Naive thymus-derived CD8-positive, alpha-beta T cell (primary cell): ENCODE measurements at places on chromosomes 7 and 10.
A peak's percentile ranks its signal among the peaks of the same experiment; 100 is the strongest.

DNA sequence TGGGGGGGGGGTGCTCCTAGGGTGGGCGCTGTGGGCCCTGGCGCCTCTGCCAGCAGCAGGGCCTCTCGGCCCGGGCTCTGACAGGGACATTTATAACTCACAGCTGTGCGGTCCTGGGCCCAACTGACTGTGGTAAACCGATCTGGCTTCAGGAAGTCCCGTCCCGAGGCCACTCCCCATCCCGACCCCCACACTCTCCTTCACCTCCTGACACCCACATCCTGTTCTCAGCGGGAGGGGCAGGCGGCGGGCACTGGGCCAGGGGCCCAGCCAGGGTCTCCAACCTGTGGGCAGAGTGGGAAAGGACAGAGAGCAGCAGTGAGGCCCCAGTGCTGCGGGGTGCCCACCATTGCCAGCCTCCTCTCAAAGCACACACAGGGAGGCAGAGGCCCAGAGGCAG lies 69.1 kb downstream of the ZMIZ1 start:
- H3K27me3 ChIP-seq: no peaks in the 10 kb centered on the region
- peak; percentile 21 for DNase-seq

- peaks cover 11% of the 10 kb centered on the region for H3K4me1 ChIP-seq
- no peak for DNase-seq
- no peak overlapping the region for H3K4me3 ChIP-seq
- H3K36me3 ChIP-seq: peaks cover 6% of the 10 kb centered on the region
Measured at GRCh38 chr10:113028456-113029440, 78.7 kb downstream of the TCF7L2 start.

DNA sequence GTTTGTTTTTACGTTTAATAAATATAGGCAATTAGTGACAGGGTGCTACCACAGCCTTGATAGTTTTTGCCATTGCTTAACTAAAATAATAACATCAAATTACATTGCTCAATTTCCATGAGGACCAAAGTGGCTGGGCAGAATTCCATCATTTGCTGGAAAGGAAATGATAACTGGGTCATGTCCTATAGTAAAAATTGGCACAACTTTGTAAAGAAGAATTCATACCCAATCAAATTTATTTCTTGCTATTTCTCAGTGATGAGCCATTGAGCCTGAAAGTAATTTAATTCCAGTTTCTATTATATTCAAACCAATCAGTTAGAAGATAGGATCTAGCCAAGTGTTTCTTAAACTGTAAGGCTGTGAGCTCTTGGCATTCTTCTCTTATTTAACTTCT lies 102.2 kb upstream of the CTTNBP2 start:
- H3K4me1 ChIP-seq: no peaks in the 10 kb centered on the region
- no peak overlapping the region for H3K27ac ChIP-seq
- DNase-seq: no peak
- H3K4me3 ChIP-seq: no peak overlapping the region
- H3K36me3 ChIP-seq: no peaks in the 10 kb centered on the region
- H3K27me3 ChIP-seq: no peaks in the 10 kb centered on the region

GRCh38 chr7:80681272-80681885 lies 42.9 kb downstream of the CD36 start:
- no peak for DNase-seq
- no peak overlapping the region for H3K27ac ChIP-seq
- H3K27me3 ChIP-seq: peaks cover 7% of the 10 kb centered on the region
- no peak overlapping the region for H3K4me3 ChIP-seq

DNA sequence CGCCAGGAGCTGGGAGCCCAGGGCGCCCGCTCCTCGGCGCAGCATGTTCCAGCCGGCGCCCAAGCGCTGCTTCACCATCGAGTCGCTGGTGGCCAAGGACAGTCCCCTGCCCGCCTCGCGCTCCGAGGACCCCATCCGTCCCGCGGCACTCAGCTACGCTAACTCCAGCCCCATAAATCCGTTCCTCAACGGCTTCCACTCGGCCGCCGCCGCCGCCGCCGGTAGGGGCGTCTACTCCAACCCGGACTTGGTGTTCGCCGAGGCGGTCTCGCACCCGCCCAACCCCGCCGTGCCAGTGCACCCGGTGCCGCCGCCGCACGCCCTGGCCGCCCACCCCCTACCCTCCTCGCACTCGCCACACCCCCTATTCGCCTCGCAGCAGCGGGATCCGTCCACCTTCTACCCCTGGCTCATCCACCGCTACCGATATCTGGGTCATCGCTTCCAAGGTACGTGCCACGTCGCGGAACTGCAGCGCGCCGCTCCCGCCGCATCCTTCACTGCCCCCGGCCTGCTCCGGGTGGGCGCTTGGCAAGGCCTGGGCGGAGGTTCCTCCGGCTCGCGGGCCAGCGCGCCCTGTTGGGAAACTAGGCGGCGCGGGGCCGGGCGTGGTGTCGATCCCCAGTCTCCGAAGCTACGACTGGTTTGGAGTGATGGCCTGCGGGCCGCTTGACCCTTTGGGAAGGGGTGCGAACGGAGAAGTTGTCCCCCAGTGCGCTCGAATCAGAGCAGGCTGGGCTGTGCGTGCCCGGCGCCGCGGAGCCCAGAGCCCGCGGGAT lies 868 bp downstream of the EMX2 start:
- H3K27ac ChIP-seq: no peak overlapping the region
- H3K36me3 ChIP-seq: no peaks in the 10 kb centered on the region
- no peak overlapping the region for H3K4me3 ChIP-seq

DNA sequence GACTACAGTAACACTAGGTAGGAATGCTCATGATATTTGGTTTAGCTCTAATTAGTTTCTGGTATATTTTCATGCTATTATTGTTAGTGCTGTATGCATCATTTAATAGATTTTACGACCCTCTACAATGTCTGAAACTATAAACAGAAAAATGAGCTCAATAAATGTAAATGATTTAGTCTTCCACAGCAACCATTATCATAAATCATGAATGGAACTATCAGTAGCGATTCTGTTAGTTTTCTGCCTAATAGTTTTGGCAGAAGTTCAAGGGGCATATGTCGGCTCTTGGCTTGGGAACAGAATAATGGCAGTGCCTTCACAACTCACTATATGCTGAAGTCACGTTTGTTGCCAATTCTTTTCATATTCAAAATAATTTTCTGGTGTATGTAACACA lies 494.8 kb downstream of the PARD3 start:
- H3K36me3 ChIP-seq: no peaks in the 10 kb centered on the region
- no peak overlapping the region for H3K27ac ChIP-seq
- no peak overlapping the region for H3K4me3 ChIP-seq
- no peaks in the 10 kb centered on the region for H3K4me1 ChIP-seq
- no peaks in the 10 kb centered on the region for H3K27me3 ChIP-seq

GRCh38 chr10:112361951-112362751 lies 11.8 kb upstream of the ACSL5 start:
- no peak for DNase-seq
- no peaks in the 10 kb centered on the region for H3K27me3 ChIP-seq
- no peak overlapping the region for H3K27ac ChIP-seq
- no peaks in the 10 kb centered on the region for H3K36me3 ChIP-seq
- no peak overlapping the region for H3K4me3 ChIP-seq

DNA sequence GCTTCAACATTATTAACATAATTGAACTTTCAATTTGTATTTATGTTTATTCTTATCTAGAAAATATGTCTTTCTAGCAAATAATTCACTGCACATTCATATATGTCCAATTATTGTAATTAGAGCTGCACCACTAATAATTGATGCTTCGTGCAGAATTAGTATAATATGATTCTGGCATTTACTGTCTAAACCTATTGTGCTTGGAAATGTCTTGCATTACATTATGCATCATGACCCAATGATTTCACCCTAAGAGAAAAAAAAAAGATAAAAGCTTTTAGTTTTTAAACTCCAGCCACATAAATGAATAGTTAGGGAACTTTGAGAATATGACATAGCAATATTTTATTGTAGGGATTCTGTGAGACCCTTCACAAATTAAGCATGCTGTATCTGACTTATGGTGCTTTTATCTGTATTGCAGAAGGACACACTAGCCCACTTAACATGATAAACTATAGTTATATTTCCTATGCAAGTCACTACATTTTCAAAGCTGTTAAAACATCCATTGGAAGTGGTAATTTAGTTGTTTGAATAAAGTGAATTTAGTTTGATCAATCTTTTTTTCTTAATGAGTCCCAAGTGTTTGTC lies 1609.1 kb downstream of the REEP3 start:
- no peak overlapping the region for H3K27ac ChIP-seq
- H3K36me3 ChIP-seq: no peaks in the 10 kb centered on the region
- DNase-seq: no peak
- no peaks in the 10 kb centered on the region for H3K27me3 ChIP-seq

DNA sequence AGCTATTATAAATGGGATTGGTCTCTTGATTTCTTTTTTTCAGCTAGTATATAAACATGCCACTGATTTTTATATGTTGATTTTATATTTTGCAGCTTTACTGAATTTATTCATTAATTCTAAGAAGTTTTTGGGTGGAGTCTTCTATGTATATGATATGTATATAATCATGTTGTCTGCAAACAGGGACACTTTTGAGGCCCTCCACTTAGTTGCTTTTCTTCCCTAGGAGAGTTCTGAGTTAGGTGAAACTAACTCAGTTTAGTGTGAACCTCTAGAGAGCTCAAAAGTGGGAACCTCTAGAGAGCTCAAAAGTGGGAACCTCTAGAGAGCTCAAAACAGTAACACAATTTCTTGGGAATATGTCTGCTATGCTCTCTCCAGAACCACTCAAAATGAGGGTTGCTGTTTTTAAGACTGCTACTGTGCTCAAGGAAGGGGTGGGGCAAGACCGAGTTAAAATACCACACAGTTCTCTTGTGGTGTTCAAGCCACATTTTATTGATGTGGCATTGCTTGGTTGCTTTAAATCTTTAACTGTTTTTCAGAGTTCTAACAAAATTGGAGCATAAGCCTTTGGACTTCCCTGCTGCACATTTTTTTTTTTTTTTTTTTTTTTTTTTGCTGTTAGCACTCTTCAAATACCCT lies 13.2 kb downstream of the CCDC7 start:
- peak; percentile 81 for DNase-seq
- H3K36me3 ChIP-seq: peaks cover 7% of the 10 kb centered on the region
- H3K27ac ChIP-seq: peak overlapping the region; percentile 89
- H3K4me3 ChIP-seq: peak overlapping the region; percentile 76
- peaks cover 42% of the 10 kb centered on the region for H3K4me1 ChIP-seq

- H3K4me3 ChIP-seq: peak overlapping the region; percentile 98
- H3K27me3 ChIP-seq: no peaks in the 10 kb centered on the region
- peaks cover 30% of the 10 kb centered on the region for H3K36me3 ChIP-seq
- peaks cover 52% of the 10 kb centered on the region for H3K4me1 ChIP-seq
- DNase-seq: no peak
Measured at GRCh38 chr7:7639847-7640220, 718 bp upstream of the UMAD1 start.

DNA sequence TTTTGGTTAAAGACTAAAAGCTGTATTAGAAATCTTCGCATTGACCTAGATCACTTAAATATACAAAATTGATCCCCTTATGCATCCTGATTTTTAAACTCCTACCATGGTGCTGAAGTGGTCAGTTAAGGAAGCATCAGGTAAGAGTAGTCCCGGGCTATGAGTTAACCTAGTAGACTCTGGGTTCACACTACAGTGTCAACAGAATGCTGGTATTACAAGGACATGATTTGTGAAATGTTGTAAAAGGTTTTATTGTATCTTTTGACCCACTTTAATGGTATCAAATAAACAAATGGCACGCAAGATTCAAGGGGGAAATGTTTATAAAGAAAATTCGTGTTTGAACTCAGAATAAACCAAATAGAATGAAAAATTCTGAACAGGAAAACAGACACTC lies 36.8 kb downstream of the RTKN2 start:
- H3K27me3 ChIP-seq: no peaks in the 10 kb centered on the region
- no peaks in the 10 kb centered on the region for H3K36me3 ChIP-seq
- no peak for DNase-seq
- no peak overlapping the region for H3K27ac ChIP-seq

DNA sequence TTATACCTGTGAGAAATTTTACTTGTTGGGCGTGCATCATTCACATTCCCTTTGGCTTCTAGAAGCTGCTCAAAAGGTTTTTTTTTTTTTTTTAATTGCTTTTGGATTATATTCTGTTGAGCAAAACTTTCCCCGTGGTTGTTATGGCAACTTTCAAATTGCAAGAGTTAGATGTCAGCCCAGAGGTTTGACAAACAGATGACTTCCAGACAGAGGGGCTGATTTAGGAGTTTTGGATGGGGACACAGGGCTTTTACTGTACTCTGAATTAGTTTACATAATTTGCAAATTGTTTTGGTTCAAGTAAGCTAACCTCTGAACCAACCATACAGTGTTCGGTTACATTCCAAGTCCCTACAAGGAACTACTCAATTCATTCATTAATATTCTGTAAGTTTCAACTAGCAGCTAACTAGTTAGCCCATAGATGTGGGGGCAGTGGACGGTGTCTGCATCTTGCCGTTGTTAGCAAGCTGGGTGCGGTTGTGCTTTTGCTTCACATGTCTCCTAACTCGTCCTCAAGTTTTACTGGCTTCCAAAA lies 66.4 kb upstream of the JAZF1 start:
- peaks cover 4% of the 10 kb centered on the region for H3K27me3 ChIP-seq
- DNase-seq: no peak

GRCh38 chr7:107917763-107918651 lies 27.0 kb downstream of the DLD start:
- no peak overlapping the region for H3K4me3 ChIP-seq
- H3K4me1 ChIP-seq: peaks cover 40% of the 10 kb centered on the region
- no peak for DNase-seq

GRCh38 chr10:17031637-17032635 lies 97.7 kb downstream of the CUBN start:
- H3K4me1 ChIP-seq: peaks cover 69% of the 10 kb centered on the region
- no peak for DNase-seq
- H3K36me3 ChIP-seq: no peaks in the 10 kb centered on the region
- H3K27ac ChIP-seq: no peak overlapping the region

DNA sequence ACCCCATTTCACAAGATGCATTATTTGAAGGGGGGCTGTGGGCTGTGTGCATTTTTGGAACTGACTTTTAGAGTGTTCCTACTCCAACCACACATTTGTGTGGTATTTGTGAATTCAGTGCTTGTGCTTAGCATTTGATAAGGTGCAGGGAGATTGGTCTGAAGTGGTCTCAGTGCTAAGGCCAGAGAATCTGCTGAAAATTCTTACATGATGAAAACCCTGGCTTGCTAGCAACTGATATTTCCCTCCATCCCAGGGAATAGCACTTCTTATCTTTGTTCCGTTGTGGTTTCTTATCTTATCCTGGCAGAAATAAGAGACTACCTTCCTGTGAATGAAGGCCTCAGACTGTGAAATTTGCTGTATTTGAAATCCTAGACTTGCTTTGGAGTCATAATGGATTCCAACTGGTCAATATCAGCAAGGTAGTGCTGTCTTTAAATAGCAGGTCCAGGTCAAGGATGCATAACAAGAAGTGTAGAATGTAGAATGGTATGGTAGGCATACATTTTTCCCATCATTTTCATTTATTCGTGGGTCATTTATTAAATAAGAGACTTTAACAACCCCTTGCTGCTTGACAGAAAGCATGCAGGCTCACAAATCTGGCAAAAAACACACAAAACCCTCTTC lies 986.9 kb downstream of the REEP3 start:
- no peaks in the 10 kb centered on the region for H3K36me3 ChIP-seq
- no peak overlapping the region for H3K27ac ChIP-seq
- no peaks in the 10 kb centered on the region for H3K27me3 ChIP-seq
- no peak overlapping the region for H3K4me3 ChIP-seq
- no peaks in the 10 kb centered on the region for H3K4me1 ChIP-seq
- DNase-seq: no peak

- H3K4me1 ChIP-seq: no peaks in the 10 kb centered on the region
- no peaks in the 10 kb centered on the region for H3K36me3 ChIP-seq
- H3K27ac ChIP-seq: no peak overlapping the region
- no peak for DNase-seq
- no peaks in the 10 kb centered on the region for H3K27me3 ChIP-seq
Measured at GRCh38 chr10:107966826-107967225, 802.3 kb upstream of the SORCS1 start.
